ENCODE measurements at places on chromosomes 2 and 18.

DNA sequence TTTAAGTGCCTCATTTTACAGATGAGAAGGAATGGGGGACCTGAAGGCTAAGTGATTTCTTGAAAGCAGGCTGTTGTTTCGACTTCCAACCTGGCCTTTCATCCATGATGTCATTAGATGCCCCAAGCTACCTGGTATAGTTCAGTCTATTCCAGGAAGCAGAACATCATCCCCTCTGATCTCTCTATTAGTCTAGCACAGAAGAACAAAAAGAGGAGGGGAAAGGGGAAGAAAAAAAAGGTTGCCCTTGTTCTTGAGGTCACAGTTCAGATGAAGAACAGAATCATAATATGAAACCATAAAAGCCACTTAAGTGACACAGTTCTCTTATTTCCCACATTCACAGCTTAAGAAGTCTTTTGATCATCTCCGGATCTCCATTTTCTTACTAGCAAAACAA, 386.2 kb upstream of the HNRNPA3 start:
- DNase-seq = no peak

DNA sequence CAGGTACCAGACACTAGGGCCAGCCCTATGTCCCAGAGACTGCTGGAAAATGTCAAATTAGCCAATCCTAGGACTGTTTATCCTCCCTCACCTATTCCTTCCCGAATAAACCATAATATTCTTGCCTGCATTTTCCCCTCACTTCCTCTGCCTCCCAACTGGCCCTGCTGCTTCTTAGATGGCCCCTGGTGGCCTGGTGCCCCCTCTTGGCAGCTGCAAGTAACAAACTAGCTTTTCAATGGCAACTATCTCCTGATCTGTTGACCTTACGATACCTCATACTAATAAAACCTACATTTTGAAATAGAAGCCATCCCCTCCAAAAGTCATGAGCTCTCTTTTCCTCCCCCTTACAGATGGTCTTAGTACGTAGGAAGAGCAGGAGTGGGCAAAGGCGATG, 132.0 kb downstream of the ALPK2 start:
- no peak for DNase-seq

DNA sequence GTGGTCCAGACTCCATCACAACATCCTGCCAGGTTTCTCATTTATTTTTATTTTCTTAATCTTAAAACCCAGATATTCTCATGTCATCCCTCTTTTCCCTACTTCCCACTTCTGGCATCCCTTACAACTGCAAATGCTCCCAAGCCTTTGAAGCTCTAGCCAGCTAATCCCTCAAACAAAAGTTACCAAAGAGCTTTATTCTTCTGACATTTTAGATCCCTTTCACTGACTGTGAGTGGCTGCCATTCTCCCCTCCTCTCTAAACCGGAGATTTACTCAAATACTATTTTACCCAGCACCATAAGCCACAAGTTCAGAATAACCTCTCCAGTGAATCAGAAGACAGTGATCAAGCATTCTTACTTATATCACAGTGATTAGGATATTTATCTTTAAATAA, 569.0 kb upstream of the SYT4 start:
- no peak for DNase-seq

DNA sequence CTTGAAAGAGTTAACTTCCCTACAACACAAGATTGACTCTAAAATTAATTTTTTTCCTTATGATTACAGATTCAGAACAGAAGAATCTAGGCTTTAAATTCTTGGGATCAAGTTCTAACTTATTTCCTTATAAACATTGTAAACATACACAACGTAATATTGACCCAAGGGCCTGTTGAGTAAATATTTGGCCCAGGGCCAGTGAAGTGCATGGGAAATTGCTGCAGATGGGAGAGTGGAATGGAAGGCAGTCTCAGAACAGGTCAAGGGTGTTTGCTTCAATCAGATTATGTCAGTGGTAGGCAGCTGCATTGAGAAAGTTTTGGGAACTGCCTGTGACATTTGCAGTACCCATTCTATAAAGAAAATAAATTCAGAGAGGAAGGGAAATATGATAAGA, 137.6 kb downstream of the MYO1B start:
- no peak for DNase-seq

DNA sequence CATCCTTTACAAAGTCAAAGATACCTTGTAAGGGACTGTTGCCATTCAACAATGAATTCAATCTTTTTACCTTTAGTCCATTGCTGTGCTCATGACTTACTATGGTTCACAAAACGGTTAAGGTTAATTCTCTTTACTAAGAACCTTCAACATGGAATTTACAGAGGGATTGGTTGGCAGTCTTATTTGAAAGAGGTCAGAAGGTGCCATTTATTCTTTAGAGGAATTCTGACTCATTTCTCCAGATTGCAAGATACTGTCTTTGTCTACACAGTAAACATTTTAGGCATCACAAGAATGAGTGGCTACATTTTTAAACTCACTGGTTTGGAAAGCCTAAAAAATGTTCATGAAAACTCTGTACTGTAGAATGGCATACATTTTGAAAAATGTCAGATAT, 17.4 kb downstream of the KCNH7 start:
- DNase-seq = peak; percentile 3

- no peak for DNase-seq
Measured at GRCh38 chr18:35171315-35171987, 69.4 kb upstream of the ZNF397 start.

GRCh38 chr2:163675388-163675787, 60.4 kb downstream of the FIGN start:
- no peak for DNase-seq

Measured in fibroblast of skin of right quadriceps (primary cell).